Dorsolateral prefrontal cortex (tissue), 122 donors: ENCODE measurements at places on chromosomes 13 and 19.
A peak's percentile ranks its signal among the peaks of the same experiment; 100 is the strongest.

GRCh38 chr19:5112681-5113575, 144.0 kb downstream of the KDM4B start:
- no peak for DNase-seq

DNA sequence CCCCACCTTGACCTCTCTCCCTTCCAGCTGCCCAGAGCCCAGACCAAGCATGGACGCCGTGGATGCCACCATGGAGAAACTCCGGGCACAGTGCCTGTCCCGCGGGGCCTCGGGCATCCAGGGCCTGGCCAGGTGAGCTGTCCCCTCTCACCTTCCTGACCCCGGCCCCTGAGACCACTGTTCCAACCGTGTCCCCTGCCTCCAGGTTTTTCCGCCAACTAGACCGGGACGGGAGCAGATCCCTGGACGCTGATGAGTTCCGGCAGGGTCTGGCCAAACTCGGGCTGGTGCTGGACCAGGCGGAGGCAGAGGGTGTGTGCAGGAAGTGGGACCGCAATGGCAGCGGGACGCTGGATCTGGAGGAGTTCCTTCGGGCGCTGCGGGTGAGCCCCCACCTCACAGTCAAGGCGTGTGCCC, 312 bp downstream of the CAPS start:
- no peak for DNase-seq

GRCh38 chr13:56351041-56351440, 789.7 kb upstream of the PRR20A start:
- DNase-seq = no peak

DNA sequence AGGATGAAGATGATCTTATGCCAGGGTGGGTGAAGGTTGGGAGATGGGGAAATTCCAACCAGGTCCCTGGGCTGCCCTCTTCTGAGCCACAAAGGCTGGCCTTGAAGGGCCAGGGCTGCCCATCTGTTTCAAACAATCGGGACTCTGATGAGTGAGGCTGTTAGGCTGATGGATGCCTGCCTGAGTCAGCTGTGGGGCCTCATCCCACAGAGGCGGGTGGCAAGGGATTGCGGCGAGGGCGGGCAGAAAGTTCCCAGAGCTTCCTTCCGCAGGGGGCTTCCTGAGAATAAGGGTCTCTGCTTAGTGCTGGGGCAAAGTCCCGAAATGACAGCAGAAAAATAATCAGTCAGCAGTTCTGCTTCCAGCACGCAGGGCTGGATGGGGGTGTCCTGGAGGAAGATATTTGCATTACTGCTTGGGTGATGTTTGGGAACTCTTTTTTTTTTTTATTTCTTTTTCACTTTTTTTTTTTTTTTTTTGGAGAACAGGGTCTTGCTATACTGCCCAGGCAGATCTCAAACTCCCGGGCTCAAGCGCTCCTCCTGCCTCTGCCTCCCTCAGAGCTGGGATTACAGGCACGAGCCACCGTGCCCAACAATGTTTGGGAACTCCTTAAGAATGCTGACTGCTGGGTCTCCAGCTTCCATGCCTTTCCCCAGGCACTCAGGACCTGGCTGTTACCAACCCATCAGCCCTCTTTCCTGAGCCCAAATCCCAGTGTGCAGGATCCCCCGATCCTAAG, 14.1 kb downstream of the SH3GL1 start:
- DNase-seq = peak; percentile 76

DNA sequence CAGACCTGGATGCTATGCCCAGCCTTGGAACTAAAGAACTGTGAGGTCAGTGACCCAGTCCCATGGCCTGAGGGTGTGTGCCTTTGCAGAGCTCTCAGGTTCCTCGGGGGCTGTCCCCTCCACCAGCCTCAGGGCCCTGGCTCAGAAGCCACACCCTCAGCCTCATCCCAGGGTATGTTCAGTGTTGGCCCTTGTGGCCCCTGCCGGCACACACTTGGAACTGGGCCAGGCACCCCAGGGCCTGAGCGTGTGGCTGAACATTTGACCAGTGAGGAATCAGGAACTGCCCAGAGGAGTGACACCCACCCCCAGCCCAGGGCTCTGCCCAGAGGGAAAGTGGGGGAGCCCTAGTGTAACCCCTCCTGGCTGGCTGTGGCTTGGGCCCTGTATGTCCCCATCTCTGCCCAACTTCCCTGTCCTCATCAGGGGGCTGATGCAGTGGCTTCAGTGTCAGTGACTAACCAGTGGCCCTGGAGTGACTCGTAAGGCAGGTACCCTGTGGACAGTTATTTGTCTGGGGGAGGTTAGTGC, 10.0 kb downstream of the NKPD1 start:
- no peak for DNase-seq

GRCh38 chr19:16136185-16136999, 7.1 kb upstream of the HSH2D start:
- no peak for DNase-seq

GRCh38 chr13:71867131-71867814, at the start of gene DACH1:
Gene DACH1, minus strand, starts transcription at chr13:71867204.
- DNase-seq = no peak

DNA sequence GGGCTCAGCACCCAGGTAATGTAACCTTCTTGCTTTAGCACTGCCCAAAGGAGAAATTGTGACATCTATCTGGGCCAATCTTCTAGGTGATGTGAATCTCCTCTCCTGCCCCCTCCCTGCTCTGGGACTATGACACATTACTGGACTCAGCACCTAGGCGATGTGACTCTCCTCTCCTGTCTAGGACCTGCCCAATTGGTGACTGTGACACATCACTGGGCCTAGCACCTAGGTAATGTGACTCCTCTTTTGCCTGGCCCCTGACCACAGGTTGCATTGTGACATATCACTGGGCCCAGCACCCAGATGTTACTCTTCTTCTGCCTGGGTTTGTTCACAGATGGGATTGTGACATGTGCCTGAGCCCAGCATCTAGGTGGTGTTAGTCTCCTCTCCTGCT, 45.0 kb downstream of the ZNF85 start:
- no peak for DNase-seq

DNA sequence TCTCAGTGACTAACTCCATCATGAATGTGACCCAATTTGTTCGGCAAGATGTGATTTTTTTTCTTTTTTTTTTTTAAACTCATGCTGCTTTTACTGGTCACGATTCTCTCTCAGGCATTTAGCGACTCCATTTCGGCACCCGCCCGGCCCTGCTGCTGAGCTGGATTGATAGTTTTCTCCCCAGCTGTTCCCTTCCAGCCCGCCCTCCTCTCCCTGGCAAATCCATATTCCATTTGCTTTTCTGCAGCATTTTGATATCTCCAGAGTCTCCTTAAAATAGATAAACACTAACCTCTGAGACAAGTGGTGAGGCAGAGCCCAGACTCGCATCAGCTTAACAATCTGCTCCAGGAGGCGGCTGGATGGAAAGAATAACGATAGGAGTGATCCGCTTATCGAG, 55.5 kb upstream of the KATNAL1 start:
- peak; percentile 35 for DNase-seq

DNA sequence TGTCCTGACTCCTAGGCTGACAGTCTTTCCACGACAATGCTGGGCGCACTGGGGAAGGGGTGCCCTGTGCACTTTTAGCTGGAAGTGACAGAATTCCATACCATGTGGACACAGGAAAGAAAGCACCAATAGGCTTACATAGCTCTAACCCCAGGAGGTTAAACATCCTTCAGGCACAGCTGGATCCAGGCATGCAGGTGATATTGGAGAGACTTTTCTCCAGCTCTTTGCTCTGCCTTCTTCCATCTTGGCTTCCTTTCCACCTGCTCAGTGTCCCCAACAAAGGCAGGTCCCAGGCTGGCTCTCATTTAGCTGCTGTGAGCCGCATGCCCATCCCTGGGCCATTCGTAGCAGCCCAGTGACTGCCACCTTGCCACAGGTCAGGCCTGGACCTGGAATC, 61.1 kb upstream of the LDLR start:
- no peak for DNase-seq

GRCh38 chr19:39160889-39161672, 35.5 kb downstream of the PAK4 start:
- no peak for DNase-seq

DNA sequence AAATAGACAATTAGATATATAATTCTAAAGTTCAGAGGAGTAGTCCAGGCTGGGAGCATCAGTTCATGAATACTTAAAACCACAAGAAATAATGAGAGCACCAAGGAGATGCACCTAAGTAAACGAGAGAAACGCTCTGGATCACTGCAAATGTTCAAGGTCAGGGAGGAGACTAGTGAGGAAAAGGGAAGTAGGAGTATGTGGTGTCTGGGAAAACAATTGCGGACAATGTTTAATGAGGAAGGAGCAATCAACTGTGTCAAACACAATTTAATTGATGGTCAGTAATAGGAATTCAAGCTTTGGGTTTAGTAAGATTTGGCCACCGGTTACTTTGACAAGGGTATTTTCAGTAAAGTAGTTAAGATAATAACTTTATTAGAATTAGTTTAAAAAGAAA, 652.2 kb downstream of the DACH1 start:
- DNase-seq = no peak
